ENCODE measurements at places on chromosomes 12 and 14.

DNA sequence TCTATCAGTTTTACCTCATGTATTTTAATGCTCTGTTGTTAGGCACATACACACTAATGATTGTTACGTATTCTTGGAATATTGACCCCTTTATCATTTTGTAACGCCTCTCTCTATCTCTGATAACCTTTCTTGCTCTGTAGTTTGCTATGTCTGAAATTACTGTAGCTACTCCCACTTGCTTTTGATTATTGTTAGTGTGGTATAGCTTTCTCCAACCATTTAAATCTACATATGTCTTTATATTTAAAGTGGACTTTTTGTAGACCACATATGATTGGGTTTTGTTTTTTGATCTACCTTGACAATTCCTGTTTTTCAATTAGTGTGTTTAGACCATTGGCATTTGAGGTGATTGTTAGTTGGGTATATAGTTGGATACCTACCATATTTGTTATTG is 43.4 kb downstream of the CRADD start:
- DNase-seq, result no peak

DNA sequence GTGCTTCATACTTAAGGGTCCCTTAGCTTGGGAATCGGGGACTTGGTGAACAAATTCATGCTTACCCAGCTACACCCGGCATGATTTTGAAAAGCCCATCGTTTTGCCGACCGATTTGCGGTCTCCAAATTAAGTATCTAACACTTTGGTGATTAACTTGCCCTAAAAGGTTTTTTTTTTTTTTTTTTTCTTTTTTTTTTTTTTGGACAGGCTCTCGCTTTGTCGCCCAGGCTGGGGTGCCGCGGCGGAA is 843 bp upstream of the HSP90AA1 start:
- DNase-seq, result no peak

DNA sequence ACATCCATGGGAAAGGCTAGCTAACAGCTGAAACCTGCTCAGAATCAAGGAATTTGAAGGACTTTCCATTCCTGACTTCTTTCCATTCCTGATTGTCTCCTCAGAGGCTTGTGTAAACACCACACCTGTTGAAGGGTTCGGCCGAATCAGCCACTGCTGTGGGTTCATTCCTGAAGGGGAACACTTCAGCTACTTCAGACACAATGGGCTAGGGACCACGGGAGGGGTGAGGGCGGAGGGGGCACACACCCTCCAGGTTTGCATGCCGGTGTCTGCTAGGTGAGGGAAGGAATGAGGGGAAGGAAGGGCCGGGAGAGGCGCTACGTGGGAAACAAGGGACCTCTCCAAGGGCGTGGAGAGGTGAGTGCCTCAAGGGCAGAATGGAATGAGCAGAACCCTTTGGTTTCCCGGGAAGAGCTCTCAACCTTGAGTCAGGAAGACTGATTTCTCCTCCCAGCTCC is 1.3 kb downstream of the GPRC5A start:
- no peak for DNase-seq

DNA sequence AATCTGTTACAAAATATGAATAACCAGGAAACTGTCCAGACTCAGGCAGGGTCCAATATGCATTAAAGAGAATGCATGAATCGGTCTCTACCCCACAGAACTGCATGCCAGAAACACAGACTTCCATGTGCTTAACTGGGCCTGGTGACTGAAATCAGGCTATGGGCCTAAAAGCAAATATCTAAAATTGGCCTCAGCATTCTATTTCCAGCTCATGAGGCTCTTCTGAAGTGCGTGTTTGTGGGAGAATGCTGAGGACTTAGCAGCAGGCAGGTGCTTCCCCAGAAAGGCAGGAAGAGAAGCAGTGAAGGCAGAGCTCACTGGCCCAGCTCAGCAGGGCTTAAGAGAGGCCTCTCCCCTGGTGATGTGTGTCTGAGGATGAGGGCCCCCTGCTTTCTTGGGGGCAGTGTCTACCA is 48.5 kb downstream of the ADGRD1 start:
- peak; percentile 44 for DNase-seq

GRCh38 chr12:124025661-124026060 is 52.6 kb downstream of the ZNF664 start:
- DNase-seq, result no peak

DNA sequence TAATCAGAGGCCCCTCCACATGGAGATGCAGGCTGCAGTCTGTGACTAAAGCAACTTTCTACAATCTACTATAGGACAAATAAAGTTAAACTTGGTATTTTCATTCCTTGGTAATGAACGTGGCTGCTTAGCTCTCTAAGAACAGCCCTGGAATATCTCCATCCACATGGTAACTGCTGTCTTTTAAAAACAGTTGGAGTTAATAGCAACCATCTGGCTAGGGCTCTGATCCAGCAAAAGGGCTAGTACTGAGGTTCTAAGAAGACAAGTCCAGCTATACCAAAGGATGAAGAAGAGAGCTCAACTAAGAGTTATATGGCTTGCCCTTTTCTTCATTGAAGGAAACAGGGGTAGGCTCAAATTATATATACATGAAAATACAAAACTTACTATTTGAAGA is 920.1 kb downstream of the FLRT2 start:
- no peak for DNase-seq

DNA sequence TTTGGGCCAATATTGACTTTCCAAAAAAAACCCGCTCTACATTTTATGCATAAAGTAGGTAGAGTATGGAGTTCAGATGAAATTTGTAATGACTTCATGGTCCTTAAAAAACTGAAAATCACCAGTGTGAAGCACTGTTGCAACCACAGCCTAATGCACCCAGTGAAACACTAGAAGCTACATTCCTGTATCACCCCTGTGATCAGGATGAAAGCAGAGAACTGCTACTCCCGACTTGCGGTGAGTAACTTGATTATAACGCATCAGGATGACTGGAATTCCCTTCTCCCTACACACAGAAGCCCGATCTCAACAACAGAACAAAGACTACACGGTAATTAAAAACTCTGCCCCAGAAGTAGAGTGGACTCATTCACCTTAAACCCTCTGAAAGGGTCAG is 33.8 kb downstream of the SPTB start:
- DNase-seq, result no peak

- no peak for DNase-seq
Observed at GRCh38 chr14:92637228-92637627, 111.2 kb downstream of the LGMN start.

GRCh38 chr14:100683578-100683977 is 43.1 kb upstream of the DLK1 start:
- DNase-seq, result no peak

GRCh38 chr14:77615361-77616132 is 890 bp downstream of the SPTLC2 start:
- no peak for DNase-seq

DNA sequence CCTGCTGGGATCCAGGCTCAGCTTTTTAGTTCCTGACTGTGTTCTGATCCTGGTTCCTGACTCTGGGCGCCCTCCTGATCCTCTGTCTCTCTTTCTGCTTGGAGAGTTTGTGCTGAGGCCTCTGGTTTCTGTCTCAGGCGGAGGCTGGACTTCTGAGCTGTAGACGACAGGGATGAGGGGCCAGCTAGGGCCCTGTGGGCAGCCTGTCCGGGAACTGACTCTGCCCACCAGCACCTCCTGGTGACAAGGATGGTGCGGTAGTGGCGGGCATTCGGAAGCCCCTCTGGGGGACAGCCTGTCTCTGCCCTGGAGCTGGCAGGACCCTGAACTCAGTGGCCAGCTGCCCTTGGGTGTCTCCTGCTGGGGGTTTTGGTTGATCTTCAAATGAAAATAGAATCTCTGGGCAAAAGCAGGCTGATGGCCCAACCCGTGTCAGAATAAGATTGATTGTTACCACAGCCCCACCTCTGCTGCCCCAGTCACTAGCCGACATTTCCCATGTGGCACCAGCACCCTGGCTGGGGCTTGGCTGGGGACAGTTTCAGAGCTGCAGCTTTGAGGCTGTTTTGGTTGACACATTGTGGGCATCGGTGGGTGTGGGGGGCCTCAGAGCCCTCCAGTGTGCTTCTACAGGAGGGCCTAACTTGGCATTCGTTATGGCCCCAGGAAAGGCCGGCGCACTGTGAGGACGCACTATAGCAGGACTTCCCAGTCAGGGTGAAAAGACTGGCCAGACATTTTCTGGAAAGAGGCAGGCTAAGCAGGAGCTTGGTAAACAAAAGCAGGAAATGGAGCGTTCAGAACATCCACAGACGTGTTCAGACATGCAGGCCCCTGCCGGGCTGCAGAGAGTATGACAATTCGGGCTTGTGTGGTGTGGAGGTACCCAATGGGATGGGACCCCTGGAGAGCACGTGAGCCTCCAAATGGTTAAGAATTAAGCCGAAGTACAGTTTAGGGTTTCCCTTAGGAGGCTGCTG is 16.2 kb downstream of the KRT80 start:
- DNase-seq, result no peak

All from occipital lobe (tissue), 3 donors.